GM18507 (cell line): ENCODE measurements at places on chromosomes 16 and 17.

- no peak for DNase-seq
These were observed 3.0 kb upstream of the ACTG1 start for GRCh38 chr17:81515530-81516041.

GRCh38 chr16:89574681-89575246, 794 bp upstream of the CPNE7 start:
- DNase-seq: peak; percentile 77

- no peak for DNase-seq
These were observed 19.5 kb downstream of the MRM3 start for GRCh38 chr17:801660-802059.

GRCh38 chr16:69127966-69128510, 4.3 kb downstream of the CHTF8 start:
- DNase-seq: no peak
